ENCODE measurements at places on chromosomes 3 and 15. TPM values are rescaled to one million over a fixed set of nuclear protein-coding genes. Genes with fewer than 3 reads are reported as not detected.

The C3orf49 gene
- not detected for total RNA-seq

The TGM4 gene
- total RNA-seq, result not detected

The SLC6A11 gene
- not detected for total RNA-seq

The GNB4 gene
- 66.6 TPM for total RNA-seq

The SLC28A1 gene
- 0.24 TPM for total RNA-seq

The CTXN2 gene
- not detected for total RNA-seq

The EIF5A2 gene
- total RNA-seq, result 18.1 TPM

The SLC33A1 gene
- total RNA-seq, result 31.3 TPM

The NECTIN3 gene
- total RNA-seq, result 21.8 TPM

The CD200 gene
- total RNA-seq, result 17.7 TPM

The SPESP1 gene
- total RNA-seq, result 3.1 TPM

The NRROS gene
- total RNA-seq, result 10.6 TPM

The C15orf62 gene
- total RNA-seq, result 0.10 TPM

The ATP8B4 gene
- total RNA-seq, result 21.1 TPM

The SEMA3G gene
- total RNA-seq, result 12.4 TPM

The CPA3 gene
- total RNA-seq, result 7.1 TPM
